Natural killer cell (primary cell): ENCODE measurements at places on chromosomes 1 and 21.

GRCh38 chr1:8343044-8343443 lies 25.1 kb downstream of the SLC45A1 start:
- no peak for DNase-seq

GRCh38 chr1:191851799-191852595 lies 306.3 kb upstream of the RGS18 start:
- no peak for DNase-seq

DNA sequence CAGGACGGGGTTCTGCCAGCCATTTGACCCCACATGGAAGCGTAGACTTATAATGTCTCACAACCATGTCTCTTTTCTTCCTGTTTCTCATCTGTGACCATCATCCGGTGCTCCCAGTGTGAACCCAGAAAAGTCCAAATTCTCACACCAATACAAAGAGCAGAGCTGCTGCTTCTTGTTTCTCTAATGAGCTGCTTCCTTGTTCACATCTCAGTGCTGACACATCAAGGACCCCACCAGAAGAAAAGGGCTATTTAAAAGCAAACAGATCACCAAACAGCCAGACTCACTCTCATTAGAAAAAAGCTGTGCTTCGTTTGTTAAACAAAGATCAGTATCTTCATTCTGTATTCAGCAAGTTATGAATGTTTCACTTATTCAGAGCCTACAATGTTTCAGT lies 835 bp upstream of the LCE1D start:
- DNase-seq = no peak

DNA sequence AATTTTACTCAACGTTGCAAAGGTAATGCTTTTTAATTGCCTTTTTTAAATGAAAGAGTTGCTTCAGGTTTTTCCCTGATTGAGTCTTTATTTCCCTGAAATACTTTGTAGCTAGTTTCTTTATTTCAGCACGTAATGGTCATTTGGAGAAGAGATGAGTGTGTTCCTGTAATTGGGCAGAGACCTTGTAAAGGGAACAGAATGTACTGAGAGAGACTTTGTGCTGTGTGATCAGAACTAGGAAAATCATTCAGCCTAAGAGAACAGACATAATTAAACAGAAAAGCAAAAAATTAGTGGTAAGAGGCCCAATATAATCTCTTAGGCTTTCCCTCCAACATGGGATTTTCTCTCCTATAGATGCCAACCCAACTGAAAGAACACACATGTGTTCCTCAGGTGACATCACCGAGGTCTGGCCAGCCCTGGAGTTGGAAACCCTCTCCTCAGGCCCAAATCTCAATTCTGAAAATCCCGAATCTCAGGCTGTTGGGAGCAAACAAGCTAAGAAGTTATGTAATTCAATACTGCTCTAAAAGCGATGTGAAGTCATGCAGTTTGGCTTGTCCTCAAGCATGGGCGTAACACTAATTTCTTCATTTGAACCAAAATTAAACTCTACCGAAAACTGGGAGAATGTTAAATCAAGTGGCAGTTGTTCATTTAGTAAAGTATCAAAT lies 102.0 kb downstream of the TGFB2 start:
- DNase-seq = no peak

GRCh38 chr1:20480243-20480944 lies 5.6 kb downstream of the CAMK2N1 start:
- DNase-seq = no peak

GRCh38 chr1:44719318-44719717 lies 11.7 kb downstream of the RNU5D-1 start:
- no peak for DNase-seq

GRCh38 chr1:160169553-160170399 lies 18.4 kb downstream of the ATP1A4 start:
- DNase-seq = no peak

DNA sequence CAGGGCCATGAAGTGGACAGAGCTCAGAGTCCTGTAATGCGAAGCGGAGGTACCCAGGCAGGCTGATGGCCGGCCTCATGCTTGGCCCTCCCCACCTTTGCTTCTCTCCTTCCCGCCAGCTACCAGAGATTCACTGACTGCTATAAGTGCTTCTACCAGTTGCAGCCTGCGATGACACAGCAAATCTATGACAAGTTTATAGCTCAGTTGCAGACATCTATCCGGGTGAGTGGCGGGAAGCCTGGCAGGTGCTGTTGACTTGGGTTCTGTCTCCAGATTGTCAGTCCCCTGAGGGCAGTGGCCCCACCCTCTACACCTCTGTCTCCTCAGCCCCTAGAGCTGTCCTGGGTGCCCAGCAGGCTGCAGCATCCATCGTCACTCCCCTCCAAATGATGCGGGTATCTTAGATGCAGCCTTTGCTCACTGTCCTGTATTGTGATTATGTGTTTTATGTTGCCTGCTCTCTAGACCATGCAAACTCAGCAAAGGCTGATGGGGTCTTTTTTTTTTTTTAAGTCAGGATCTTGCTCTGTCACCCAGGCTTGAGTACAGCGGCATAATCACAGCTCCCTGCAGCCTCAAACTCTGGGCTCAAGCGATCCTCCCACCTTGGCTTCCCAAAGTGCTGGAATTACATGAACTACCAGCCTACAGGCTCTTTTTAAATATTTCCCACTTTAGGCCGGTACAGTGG lies 9.6 kb upstream of the BGLAP start:
- DNase-seq = no peak

DNA sequence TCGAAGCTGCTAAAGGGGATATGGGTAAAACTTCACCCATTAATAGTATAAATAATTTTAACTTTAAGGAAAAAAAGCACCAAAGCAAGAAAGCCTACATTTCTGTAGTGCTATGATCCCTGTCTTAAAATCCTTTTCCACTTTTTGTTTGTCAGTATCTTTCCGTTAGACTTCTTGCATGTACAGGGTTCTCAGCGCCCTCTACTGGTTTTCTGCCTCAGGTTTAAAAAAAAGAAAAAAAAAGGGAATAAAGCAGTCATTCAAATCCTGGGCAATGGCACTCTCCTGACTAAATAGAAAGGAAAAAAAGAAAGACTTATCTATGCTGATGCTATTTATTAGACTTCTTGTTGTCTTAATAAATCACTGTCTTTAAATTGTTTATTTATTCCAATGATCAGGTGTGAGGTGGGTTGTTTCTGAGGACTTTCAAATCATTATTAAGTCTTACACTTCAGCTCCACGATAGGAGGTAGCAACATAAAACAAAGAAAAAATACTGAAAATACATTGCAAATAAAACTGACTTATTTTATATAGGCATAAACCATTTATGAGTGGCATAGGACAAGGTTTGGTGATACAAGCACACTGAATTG lies 475.4 kb upstream of the NR5A2 start:
- DNase-seq = no peak

DNA sequence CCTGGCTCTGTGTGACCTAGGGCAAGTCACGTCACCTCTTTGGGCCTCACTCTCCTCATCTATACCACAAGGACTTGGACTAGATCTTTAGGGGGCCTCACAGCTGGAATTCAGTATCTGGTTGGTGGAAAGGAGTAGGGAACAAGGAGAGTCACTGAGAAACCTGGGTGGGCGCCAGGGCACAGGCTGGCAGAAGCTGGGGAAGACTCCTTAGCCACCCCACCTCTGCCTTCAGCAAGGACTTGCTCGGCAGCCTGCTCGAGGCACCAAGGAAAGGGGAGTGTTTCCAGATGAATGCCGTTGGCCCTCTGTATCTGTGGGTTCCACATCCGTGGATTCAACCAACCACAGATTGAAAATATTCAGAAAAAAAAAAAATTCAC lies 1.2 kb upstream of the OPTC start:
- DNase-seq = no peak

GRCh38 chr1:118339400-118340124 lies 154.5 kb upstream of the SPAG17 start:
- no peak for DNase-seq

GRCh38 chr1:20184997-20185833 lies 681 bp upstream of the UBXN10 start:
- peak; percentile 35 for DNase-seq

DNA sequence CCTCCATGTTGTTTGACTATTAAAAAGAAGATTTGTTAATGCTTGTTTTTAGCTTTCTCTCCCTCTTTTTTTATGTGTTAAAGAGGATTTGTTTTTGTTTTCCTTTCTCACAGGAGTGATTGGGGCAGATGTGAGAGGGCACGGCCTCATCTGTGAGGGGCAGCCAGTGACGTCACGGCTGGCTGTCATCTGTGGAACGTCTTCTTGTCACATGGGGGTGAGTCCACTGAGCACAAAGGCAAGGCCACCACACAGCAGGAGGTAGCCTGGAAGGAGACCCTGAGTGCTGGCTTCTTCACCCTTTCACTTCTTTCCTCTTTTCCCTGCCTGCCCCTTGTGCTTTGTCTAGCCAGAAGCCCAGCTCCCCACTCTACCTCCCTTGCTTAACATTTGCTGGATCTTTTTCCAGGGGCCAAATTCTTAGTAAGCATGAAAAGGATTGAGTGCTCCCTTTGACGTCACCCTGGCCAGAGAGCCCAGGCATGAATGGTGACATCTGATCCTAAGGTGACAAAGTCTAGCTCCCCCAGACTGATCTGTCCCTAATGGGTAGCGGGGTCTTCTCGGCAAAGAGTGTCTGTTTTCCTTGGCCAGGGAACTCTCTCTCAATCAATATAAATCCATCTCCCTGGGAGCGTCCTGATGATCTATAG lies 257.2 kb downstream of the FGGY start:
- no peak for DNase-seq

- DNase-seq = no peak
These were observed 672 bp downstream of the DHDDS start for GRCh38 chr1:26432793-26433192.

GRCh38 chr1:53315046-53315445 lies 12.8 kb downstream of the LRP8 start:
- no peak for DNase-seq

DNA sequence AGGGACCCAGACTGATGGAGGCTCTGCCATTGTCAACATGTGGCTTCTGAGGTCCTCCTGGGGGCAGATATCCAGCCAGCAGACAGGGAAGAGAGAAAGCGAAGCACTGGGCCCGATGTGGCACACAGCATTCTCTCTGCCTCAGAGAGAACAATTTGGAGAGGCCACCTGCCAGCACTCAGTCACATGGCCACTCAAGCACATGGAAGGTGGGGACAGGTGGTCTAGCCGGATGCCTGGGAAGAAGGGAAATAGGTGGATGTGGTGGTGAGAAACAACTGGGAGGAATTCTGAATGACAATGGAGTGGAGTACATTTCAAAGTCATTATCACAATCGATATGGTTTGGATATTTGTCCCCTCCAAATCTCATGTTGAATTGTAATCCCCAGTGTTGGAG lies 109.0 kb downstream of the UBE2U start:
- DNase-seq = no peak

DNA sequence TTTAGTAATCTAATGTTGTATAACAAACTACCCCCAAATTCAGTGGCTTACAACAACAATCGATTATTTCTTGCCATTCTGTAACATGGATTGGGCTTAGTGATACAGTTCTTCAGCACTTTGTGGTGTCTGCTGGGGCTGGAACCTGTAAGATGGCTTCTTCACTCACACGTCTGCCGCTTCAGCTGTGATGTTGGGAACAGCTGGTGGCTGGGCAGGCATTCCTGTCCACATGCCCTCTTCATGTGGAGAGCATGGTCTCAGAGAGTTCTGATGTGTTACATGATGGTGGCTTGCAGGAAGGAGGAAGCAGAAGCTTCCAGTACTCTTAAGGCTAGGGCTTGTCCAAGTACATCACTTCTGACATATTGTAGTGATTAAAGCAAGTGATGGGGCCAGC lies 276.9 kb downstream of the PTBP2 start:
- no peak for DNase-seq

DNA sequence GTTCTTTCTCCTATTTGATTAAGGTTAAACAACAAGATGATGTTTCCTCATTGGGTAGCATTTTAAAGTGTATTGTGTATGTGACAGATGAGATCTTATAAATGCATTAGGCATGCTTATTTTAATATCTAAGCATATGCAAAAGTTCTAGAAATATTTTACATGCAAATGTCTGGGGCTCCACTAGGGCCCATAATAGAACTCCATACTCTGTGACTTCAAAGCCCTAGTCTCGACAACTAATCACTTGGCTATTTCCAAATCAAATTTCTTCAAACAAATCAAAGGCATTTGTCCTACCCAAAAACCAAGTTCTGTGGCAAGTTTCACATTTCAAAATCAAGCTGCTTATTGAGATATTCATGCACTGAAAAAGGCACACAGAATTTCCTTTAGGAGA lies 385.6 kb upstream of the ST6GALNAC5 start:
- DNase-seq = no peak

DNA sequence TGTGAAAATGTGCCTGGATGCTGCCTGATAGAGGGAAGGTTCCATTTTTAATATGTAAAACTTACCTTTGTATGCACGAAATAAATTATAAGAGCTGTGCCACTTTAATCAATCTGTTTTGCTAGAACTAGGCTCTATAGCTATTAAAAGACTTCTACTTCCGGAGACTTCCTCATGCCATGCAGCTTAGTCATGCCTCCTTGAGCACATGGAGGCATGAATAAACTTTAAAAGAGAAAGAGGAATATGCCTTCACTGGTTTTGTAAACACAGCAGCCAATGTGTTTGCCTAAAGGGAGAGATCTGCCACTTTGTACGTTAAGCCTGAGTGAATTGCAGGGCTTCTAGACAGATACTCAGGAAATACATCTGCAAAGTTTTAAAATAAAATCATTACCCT lies 604.6 kb downstream of the LRRIQ3 start:
- no peak for DNase-seq

DNA sequence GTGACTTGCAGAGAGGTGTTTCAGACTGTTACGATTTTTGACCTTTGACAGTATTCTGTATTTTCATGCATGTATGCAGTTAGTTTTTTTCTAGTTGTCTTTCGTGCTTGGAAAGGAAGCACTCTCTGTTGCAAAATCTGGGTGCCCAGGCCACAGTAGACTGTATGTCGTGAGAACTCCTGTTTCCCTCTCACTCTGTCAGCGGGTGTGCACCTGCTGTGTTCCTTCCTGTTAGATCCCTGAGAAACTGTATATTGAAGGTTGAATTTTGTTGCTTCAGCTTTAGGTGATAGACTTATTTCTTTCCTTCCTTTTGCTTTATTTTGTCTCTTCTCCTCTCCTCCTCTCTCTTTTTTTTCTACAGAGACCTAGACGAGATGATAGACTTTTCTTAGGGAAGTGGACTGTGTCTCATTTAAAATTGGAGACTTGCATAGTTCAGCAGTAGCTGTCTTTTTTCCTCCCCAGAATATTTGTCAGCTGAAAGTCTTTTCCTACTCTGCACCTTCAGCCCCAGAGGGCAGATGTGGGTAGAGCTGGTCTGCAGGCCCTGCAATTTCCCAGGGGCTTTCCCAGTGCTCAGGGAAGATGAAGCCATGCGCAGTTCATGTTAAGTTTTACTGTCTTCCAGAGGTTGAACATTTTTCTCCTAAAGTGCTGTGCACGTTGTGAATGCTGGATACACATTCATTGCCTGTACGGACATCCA lies 1.4 kb downstream of the TRAPPC10 start:
- DNase-seq = peak; percentile 80

DNA sequence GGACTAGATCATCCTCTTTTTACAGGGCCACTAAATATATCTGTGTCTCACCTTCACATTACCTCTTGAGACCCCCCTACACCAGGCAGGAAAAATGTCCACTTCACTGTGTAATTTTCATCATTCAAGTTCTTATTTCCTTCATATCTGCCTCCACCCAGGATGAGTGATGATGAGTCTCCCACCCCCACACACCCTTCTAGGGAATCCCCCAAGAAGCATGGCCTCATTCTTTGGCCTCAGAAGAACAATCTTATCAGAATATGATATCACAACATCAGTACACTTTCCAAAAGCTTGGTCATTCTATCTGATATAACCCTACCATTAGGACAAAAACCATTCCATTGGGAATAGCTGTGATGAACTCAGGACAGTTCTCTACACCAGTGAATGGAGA lies 170.3 kb upstream of the DUSP10 start:
- no peak for DNase-seq
